ENCODE measurements at places on chromosomes 1 and 21.

DNA sequence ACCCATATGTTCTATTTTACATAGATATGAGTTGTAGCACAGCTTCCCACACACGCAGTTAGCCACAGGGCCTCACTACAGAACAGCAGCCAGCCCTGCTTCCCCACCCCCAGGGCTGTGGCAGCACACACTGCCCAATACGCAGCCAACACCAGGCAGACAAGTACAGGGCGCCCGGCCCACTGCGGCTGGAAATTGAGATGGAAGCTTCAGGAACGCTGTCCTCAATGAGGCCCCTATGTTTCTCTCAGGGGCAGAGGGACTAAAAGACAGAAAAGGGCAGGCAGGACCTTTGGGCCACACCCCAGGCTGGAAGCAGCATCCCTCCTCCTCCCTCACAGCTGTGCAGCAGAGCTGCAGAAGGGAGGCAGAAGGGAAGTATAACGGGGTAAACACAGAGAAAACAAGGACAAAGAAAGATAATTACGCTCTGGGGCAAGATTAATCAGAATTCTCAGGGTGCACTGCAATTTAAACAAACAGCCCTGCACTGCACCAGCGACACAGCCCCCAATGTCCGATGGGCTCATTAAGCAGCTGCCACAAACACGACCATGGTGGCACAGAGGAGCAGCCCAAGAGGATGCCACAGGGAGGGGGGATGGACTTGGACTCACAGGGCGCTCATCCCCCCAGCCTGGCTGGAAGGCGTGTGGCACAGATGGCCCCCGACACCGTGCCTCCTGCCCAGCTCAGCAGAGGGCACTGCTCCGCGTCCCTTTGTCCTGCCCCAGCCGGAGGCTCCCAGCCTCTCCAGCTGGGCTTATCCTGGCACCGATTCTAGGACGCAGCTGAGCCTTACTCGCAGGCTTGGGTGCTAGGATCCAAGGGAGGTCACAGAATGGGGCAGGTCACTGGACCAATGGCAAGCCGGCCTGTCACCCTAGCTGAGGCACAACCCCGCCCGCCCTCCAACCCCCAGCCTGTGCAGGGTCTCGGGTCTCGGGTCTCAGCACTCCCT lies 14.2 kb downstream of the WDR4 start:
- ATAC-seq, result peak; percentile 17

DNA sequence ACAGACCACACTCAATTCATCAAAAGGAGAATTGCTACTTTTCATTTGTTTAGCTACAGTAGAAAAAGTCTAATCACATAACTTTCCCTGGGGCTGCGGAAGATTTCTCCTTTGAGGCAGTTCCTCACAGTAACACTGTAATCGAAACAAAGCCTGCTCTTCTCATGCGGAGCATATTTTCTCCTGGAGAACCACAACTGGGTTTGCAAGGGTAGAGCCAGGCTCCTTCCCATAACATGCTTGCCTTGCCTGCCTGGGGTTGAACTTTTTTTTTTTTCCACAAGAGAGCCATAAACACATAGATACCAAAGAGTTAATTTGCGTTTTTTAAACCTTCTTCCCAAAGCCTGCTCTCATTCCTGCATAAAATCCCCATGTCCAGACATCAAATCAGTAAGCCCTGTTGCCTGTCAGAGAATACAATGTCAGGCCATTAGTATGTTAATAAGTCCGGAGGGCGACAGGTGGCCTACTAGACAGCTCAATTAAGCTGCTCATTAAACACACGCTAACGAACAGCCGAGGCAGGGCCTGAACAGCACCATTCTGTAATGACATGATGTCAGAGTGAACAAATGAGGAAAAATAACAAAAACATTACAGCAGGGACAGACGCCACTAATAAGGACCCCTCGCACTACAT lies 107.1 kb upstream of the OLIG2 start:
- no peak for ATAC-seq

- no peak for ATAC-seq
Measured at GRCh38 chr1:1989789-1990188, 13.8 kb downstream of the CFAP74 start.

- peak; percentile 66 for ATAC-seq
Measured at GRCh38 chr1:110463725-110464124, 12.8 kb downstream of the PROK1 start.

GRCh38 chr1:228297822-228298221 lies 90.0 kb downstream of the OBSCN start:
- ATAC-seq, result no peak

GRCh38 chr1:12518931-12519692 lies 98.9 kb downstream of the DHRS3 start:
- ATAC-seq, result peak; percentile 92

GRCh38 chr1:26820784-26821269 lies 5.7 kb upstream of the ZDHHC18 start:
- no peak for ATAC-seq

- ATAC-seq, result no peak
Measured at GRCh38 chr21:33942426-33942825, 26.8 kb upstream of the ATP5PO start.

DNA sequence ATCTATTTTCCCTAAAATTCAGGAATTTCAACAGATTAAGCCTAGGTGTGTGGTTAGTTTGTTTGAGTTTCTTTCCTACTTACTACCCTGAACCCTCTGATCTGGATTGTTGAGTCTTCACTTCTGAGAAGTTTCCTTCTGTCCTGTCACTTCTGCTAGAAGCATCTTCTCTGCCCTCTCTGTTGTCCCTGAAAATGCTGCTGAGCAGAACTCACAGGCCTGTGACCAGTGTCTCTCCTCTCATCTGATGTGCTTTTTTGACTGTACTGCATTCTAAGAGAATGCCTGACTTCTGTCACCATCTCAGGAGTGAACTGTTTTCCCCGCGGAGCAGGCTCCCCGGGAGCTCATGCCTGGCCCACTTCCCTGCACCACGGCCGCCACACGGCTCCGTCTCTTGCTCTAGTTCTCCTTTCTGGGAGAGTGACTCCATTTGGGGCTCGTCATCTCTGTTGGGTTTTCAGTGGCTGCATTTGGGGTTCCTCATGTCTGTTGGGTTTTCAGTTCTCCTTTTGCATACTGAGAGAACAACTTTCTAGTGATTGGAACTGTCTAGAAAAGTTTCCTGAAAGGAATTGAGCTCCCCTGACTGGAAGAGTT lies 77.9 kb downstream of the POFUT2 start:
- ATAC-seq, result no peak

DNA sequence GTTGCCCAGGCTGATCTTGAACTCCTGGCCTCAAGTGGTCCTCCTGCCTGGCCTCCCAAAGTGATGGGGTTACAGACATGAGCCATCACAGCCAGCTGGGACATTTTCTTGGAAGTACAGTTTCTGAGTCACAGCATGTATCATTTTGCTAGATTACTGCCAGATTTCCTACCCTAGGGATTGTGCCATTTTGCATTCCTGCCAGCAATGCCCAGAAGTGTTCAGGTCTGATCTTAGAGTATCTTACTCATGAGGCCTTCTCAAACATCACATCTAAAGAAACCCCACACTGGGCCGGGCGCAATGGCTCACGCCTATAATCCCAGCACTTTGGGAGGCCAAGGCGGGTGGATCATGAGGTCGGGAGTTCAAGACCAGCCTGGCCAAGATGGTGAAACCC lies 10.2 kb downstream of the BMP8A start:
- ATAC-seq, result no peak

DNA sequence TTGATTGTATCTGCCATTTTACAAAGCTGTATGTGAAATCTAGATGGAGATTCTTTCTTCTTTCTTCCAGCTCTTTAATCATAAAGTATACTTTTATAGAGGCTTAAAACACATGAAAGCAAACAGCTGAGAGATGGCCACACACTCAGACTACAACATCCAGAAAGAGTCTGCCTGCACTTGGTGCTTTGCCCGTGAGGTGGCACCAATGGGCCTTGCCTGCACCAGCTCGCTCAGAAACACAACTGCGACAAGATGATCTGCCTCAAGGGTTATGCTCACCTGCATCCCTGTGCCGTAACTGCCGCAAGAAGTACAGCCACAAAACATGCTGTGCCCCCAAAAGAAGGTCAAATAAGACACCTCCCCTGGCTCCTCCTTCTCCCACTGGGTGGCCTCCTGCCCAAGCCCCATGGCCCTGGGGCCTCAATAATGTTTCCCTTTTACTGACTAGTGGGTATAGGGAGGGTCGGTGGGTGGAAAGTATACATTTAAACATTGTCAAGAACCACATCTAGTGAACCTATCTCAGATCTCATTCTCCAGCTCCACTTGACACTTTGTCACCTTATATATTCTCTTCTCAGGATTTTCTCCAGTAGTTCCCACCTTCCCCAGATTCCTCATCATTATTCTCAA lies 66.7 kb upstream of the ANGPTL3 start:
- no peak for ATAC-seq

- ATAC-seq, result no peak
Measured at GRCh38 chr1:20154301-20154831, 15.2 kb downstream of the PLA2G2F start.

DNA sequence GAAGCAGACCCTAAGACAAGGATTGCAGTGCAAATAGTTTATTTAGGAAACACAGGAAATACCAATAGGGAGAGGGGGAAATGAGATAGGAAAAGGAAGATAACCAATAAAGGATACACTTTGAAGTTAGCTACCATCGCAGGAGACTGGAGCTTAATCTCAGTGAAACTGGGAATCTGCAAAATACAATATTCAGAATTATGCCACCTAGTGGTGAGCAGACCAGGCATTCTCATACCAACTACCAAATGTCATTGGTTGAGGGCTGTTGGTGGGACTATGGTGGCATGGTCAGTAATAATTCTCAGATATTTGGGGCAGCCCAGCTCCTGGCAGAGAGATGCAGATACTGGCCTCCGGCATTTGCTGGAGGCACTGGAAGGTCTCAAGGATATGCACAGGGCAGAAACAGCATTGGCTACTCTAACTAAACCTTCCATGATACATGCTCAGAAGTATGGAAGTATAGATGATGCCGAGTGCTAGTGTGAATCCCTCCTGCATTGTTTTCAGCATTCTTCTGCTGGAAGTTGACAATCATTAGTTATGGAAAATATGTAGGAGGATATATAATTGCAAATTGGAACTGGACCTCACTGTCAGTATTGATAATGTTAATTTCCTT lies 11.8 kb upstream of the ZFP69B start:
- no peak for ATAC-seq

GRCh38 chr1:4690951-4691675 lies 36.7 kb downstream of the AJAP1 start:
- no peak for ATAC-seq

- ATAC-seq, result peak; percentile 84
Measured at GRCh38 chr1:66533804-66534740, at the start of gene SGIP1. TSS of gene SGIP1 (plus strand) at chr1:66534153. CDS start at chr1:66534359, 206 bp downstream.

- ATAC-seq, result no peak
Measured at GRCh38 chr1:155130272-155131006, 2.8 kb downstream of the EFNA1 start.

DNA sequence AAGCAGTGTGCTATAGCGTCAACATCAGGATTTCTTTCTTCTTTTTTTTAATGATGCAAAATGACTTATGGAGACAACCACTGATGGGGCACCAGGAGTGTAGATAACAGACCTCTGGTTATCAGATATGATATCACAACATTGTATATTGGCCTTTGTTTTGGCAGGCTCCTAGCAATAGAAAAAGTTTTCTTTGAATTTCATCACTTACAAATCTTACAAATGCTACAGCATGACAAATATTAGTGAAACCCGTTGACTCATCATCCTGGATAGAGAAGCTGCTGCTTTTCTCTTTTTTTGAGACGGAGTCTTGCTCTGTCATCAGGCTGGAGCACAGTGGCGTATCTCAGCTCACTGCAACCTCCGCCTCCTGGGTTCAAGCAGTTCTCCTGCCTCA lies 92.9 kb downstream of the LTN1 start:
- ATAC-seq, result peak; percentile 79

- ATAC-seq, result no peak
Measured at GRCh38 chr1:166017395-166017794, 149.4 kb downstream of the FAM78B start.

DNA sequence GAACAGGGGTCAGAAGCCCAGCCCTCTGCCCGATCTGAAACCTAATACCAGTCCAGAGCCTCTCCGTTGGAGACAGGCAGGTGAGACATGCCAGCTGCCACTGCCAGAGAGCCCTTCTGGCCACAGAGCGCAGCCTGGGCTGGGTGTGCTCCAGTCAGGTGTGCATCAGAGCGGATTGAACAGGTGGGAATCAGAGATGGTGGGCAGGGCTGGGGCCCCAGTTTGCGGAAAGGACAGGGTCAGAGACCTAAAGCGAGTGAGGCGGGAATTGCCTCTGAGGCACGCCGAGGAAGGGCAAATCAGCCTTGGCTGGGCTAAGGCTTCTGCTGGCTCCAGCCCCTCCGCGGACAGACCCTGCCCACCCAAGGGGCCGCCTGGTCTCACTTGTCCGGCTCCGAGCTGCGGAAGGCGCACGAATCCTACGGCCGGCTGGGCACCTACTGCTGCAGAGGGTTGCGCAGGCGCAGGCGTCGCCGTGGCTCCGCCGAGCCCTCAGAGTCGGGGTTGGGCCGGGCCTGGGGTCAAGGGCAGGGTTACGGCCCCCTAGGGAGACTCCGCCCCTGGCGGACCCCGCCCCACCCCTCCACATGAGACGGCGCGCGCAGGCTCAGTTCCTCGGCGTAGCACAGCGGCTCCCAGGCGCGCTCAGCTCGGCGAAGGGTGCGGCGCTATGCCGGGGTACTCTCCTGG lies 10.3 kb downstream of the CPLANE2 start:
- peak; percentile 31 for ATAC-seq

DNA sequence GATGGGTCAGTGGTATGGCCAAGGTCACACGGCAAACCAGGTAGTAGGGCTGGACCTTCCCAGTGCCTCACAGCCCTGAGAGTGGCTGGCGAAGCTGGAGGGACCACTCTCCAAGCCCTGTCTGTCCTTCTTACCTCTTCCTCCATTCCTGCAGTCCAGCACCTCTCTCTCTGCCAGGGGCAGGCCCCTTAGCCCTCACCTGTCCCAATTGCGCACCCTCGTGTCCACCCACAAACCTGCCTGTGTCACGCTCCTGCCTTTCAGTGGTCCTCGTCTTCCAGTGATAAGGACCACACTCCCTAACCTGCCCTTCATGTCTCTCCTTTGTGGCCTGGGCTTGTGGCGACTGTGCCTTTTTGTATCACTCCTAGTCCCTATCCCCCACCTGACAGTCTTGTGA lies 3.4 kb downstream of the PODN start:
- ATAC-seq, result no peak

DNA sequence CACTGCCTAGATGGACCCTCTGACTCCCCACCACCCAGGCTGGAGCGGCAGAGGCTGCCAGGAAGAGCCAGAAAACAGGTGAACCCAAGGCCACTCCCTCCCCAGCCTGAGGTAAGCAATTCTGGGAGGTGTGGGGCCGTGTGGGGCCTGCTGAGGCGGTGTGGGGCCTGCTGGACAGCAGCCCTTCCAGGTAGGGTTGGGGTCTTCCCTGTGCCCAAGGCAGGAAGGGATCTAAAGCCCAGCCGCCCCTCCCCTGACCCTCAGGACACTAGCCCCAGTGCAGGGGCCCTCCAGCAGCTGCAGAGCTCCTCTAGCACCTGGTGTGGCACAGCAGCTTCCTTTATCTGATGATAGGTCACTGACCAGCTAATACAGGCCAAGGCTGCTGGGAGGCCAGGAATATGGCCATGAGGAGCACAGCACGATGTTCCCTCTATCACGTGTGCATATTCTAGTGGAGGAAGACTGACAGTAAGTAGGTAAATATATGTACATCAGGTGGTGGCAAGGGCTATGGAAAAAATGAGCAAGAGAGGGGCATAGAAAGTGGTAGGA lies 86.9 kb downstream of the IER5 start:
- no peak for ATAC-seq

- no peak for ATAC-seq
Measured at GRCh38 chr1:25699500-25700143, 83.0 kb downstream of the MAN1C1 start.

All from gastroesophageal sphincter (tissue), 4 donors.